ENCODE measurements at places on chromosomes 11 and 22.

- no peak for DNase-seq
Measured at GRCh38 chr11:18259259-18259658, 6.8 kb upstream of the SAA1 start.

DNA sequence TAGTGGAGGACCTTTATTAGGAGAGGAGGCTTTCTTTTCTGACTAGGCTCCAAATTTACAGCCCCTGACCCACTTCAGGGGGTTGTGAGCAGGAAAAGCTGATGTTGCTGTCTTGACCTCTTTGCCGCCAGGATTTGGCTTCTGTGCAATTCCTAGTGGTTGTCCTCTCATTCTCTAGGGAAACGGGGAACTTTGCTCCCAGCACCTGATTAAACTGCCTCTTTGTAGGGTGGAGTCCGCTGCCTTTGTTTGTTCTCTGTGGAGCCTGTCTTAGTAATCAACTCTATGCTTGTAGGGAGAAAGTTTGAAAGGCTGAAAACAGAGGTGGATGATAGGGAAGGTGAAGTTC, 16.3 kb downstream of the CTNND1 start:
- DNase-seq = no peak

- no peak for DNase-seq
Measured at GRCh38 chr22:49019737-49020713, 807.6 kb downstream of the BRD1 start.

DNA sequence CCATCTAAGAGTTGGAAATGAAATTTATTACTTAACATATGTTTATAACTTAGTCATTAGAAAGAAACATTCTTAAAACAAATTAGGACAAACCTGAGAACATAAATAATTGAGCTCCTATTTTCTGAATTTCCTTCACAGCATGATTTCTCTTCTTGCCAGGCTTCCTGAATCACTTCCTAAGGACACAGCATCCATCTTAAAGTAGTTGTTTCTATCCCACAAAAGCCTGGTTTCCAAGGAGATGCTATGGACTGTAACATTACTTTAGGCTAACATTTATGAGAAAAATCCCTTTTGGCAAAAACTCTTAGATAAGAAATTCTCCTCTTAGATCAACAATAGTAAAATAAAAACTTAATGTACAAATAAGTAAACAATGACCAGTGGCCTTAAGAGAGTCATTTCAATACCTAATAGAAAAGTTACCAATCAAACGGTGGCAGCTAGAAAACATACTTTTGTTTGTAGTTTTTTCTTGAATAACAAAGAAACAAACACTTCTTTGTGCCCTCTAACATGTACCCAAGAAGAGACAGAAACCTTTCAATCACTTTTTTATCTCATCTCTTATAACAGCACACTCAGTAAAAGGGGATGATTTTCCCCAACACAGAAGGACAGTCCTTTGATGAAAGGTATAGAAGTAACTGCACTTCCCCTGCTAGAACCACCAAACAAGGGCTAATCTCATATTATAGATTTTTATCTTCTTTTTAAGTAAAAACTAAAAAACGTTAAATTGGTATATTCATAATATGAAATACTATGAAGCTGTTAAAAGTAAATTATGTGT, 74.5 kb downstream of the TTC28 start:
- no peak for DNase-seq

- DNase-seq = no peak
Measured at GRCh38 chr11:35100013-35100383, 39.0 kb upstream of the CD44 start.

Measured in Right ventricle myocardium inferior (tissue), 1 donor.